ENCODE measurements at places on chromosomes 3 and 15. TPM values are rescaled to one million over a fixed set of nuclear protein-coding genes. Genes with fewer than 3 reads are reported as not detected.

GRCh38 chr3:196981657-196982056 is 13.0 kb upstream of the PIGZ start:
- no peak for DNase-seq

- DNase-seq = peak; percentile 86
Observed at GRCh38 chr3:111338059-111338698, 203.8 kb upstream of the CD96 start.

Gene IQCF5
- not detected for total RNA-seq

Gene P2RY14
- total RNA-seq = not detected

DNA sequence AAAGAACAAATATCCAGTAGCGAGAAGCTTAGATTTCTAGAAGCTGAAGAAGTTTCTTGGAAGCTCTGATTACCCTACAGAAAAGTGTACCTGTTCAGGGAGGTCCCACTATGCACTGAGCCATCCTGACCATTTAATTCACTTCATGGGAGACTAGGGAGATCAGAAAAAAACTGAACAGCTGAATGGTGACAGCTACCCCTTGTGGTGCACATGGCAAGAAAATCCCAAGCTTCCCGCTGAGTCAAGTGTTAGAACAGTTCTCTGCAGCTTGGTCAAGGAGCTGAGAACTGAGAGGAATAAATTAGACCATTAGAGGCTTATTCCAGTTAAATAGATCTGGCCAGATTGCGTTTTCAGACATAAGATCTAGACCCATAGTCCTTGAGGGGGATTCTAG is 197.2 kb upstream of the VEPH1 start:
- no peak for DNase-seq

Gene PLSCR4
- 9.3 TPM for total RNA-seq

Gene OR5K2
- not detected for total RNA-seq

GRCh38 chr3:60277361-60277800 is 973.9 kb downstream of the FHIT start:
- DNase-seq = peak; percentile 45

GRCh38 chr3:108021533-108021932 is 69.3 kb downstream of the CD47 start:
- no peak for DNase-seq

DNA sequence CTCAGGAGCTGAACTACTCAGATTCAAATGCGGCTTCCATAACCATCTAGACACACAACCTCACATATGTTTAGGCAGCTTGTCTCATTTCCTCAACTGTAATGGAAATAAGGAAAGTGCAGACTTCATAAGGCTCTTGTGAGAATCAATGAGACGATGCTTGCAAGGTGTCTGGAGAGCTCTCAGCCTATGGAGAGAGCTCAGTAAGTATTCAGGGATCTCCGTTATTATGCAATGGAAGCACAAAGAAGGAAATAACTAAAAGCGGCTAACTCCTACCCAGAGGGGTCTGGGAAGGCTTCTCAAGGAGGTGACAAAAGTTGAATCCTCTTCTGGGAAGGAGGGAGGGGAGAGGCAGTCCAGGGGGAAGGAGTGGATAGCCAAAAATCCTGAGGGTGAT is 50.1 kb upstream of the LIPC start:
- peak; percentile 10 for DNase-seq

Gene VPS18
- total RNA-seq = 29.0 TPM

- DNase-seq = no peak
Observed at GRCh38 chr3:112555535-112556170, 6.1 kb downstream of the ATG3 start.

GRCh38 chr3:105195260-105195659 is 171.4 kb upstream of the ALCAM start:
- no peak for DNase-seq

GRCh38 chr15:38683382-38684242 is 119.0 kb upstream of the RASGRP1 start:
- peak; percentile 80 for DNase-seq

GRCh38 chr3:178059836-178060235 is 476.4 kb upstream of the KCNMB2 start:
- DNase-seq = no peak

Gene LTK
- total RNA-seq = 0.59 TPM

- peak; percentile 53 for DNase-seq
Observed at GRCh38 chr15:93321881-93322282, 232.9 kb upstream of the RGMA start.

Gene A4GNT
- not detected for total RNA-seq

DNA sequence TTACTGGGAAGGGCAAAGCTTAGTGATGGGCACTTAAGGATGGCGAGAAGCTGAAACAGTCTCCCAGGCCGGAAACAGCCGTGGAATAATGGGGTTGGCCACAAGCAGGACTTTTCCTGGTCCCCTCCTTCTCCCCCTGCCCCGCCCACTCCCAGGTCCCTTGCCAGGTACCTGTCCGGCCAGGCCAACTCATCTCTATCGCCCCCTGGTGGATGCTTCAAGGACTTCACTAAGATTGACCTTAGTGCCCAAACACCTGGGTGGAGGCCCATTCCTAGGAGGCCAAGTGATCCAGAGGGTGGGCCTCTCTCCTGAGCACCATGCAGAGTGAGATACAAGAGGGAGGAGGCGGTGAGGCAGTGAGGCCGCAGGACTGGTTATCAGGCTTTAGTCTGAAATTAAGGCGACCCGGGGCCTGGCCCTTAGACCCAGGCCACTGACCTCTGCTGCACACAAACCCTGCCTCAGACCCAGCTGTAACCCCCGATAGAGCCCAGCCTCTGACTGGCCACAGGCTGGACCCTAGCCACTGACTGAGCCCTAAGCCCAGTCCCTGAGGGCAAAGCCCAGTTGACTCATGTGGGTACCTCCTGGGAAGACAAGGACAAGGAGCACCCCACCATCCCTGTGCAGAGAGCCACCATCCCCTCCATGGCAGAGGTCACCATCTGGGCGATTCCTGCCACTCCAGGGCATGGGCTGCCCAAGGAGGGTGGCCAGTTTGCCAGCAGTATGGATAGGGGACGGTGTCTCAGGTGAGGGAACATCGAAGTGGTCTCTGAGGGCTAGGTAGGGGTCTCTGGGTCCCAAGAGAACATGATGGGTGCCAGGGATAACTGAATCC is 37.6 kb downstream of the VIPR1 start:
- peak; percentile 96 for DNase-seq

DNA sequence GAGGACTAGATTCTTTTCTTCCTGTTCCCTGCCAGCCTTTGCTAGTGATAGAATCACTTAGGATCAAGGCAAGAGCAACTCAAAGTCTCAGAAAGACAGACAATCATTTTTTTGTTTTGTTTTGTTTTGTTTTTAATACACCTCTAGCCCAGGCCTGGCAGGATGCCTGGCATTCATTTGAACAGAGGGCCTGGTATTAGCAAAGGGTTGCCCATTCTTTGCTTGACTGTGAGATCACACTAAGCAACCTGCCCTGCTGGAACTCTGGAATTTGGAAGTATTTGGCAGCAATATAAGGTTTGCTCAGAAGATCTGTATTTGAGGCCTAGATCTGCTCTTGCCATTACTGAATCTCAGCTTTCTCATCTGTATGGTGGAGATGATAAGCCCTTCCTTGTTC is 21.8 kb upstream of the ATP13A5 start:
- no peak for DNase-seq

Gene FAM174B
- total RNA-seq = 66.0 TPM

GRCh38 chr3:57370341-57370740 is 77.9 kb upstream of the ASB14 start:
- no peak for DNase-seq

DNA sequence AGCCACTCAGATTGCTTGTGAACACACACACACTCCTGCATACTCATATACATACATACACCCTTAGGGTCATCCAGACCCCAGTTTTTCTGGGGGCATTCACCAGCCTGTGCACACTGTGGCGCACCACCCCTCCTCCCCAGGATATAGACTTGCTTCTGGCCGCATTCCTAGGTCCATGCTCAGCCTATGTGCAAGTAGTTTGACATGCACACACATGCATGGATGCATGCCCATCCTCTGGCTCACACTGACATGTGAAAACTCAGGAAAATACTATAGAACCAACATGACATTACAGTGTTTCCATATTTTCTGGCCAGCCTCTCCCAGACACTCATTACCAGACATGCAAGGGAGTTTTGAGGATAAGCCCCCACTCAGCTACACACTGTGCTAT is 79.3 kb upstream of the POLG start:
- DNase-seq = no peak

Gene SLC2A2
- total RNA-seq = 0.20 TPM

Gene ACSBG1
- 1.2 TPM for total RNA-seq

Gene GOLGA6L25
- total RNA-seq = not detected

Gene C3orf70
- 5.0 TPM for total RNA-seq

Gene SEMA3G
- 8.4 TPM for total RNA-seq

GRCh38 chr3:12187448-12188327 is 29.0 kb upstream of the TIMP4 start:
- peak; percentile 57 for DNase-seq

GRCh38 chr15:100278596-100279380 is 63.0 kb downstream of the ADAMTS17 start:
- no peak for DNase-seq

All from endodermal cell (in vitro differentiated cells).